Renal cortical epithelial cell (primary cell): ENCODE measurements at places on chromosomes 7 and 10.
A peak's percentile ranks its signal among the peaks of the same experiment; 100 is the strongest.

DNA sequence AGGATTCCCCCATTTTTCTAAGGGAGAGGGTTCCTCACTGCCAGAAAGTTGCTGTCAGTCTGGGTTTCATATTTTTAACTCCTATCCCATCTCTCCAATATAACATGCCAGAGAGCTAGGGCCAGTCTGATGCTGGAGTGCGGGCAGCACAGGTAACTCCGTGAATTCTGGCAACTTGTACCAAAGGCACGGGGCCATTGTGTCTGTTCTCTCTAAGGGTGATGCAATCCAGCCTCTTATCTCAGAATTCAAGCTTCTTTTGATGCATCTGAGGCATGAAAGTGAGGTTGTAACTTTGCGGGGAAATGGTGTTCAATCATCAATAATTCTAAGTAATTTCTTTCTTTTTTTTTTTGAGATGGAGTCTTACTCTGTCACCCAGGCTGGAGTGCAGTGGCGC is 1074.4 kb downstream of the TYW1 start:
- no peak for DNase-seq

DNA sequence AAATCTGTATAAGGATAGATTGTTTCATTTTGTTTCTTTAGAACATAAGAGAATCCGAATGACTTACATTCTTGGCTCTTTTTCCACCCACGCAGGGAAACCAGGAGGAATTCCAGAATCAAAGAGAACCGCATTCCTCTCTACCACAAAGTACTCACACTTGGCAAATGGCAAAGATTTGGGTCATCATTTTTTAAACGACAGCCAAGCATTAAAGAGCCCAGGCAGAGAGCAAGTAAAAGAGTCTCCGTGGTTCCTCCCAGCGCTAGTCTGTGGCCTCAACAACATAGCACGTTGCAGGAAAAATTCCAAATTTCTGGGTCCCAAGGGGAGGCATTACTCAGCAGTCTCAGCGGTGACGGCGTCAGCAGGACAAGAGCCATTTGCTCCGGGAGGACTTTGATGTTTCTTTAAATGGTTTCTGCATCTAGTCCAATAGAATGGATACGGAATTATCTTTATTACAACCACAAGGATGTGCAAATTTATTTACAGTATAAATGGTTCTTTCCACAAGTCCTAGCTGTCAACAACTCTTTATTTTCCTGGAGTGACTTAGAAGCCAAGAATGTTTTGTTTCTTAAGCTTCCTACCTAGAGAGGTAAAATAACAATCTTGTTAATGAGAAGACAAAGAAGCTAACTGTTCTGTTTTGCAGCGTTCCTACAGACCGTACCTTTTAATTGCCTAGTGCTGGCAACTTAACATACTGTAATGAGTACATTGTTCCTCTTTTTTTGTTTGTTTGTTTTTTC is 232.5 kb downstream of the SKIDA1 start:
- DNase-seq: peak; percentile 100

DNA sequence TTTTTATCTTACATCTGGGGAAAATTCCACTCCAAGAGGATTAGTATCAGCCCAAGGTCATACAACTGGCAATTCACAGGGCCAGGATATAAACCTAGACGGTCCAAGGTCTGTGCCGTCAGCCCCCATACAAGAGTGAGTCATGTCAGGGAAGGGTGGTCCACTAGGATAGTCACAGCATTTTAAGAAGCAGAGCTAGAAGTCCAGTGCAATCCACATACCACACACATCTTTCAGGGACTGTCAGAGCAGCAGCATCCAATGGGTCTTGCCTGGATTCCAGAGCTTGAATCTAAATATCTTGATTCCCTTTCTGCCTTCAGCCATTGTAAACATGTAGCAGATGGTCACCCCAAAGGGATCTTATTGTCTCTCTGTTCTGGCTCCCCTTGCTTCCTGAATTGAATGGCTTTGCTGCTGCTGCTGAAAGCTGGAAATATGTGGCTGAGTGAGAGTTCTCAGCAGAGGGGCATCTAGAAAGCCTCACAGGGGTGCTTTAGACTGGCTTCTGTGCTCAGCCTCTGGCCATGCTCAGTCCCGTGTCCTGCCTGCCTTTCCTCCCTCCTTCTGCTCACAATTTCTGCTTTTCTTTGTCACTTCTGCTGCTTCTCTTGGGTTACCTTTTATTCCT is 9.9 kb upstream of the OR6V1 start:
- no peak for DNase-seq

DNA sequence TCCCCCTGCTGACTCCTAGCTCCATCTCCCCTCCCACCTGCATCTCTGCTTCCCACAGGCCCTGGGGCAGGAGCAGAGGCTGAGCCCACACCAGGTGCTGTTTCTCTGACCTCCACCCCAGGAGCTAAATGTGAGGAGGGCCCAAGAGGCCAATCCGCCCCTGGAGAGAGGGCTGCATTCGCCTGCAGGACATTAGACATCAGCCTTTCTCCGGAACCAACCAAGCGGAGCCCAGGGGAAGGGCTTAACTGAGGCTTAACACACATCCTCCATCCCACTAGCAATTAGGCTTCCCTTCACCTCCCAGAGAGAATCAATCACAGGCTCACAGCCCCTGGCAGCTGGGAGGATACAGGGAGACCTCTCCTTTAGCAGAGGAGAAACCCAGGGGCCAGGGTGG is 50.5 kb downstream of the SH3PXD2A start:
- no peak for DNase-seq

GRCh38 chr10:54799506-54799905 is 1.5 kb downstream of the PCDH15 start:
- no peak for DNase-seq

DNA sequence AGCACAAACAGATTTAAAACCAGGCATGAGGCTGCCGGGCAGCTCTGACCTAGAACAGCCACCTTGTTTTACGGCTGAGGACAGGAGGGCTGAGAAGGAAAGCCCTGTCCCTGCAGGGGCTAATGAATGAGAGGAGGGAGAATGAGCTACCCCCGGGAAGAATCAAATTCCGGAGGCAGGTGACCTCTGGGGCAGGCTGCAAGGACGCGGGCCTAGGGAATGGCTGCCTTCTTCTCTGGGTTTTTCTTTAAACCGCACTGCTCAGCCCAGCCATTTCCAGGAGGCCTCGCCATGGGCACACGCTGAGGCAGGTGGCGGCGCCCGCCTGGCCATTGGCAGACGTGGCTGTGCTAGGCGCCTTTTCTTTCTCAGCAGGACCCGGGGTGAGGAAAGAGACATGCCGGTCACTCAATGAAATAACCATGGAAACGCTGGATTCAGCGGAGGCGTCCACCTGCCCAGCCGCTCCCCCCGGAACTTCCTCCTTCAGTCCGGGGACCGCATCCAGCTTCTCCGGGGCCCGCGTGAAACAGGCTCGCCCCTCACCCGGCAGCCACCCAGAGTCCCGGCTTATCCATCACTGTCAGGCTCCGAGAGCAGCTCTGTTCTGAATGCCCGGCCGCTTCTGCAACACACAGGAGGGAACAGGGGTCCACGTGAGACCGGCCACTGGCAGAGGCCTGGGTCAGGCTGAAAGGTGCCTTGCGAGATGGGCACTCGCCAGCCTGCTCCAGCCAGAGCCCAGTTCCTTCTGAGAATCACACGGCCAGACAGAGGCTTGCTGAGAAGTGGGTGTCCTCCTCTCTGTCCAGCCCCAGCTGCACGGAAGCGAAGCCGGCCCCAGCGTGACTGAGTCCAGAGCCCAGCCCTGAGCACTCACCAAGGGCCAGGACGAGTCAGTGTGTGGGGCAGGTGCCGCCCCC is 82.1 kb downstream of the PDGFA start:
- DNase-seq: no peak
